Tibial artery (tissue), 4 donors: ENCODE measurements at places on chromosomes 4 and X.

- DNase-seq, result no peak
- H3K4me1 ChIP-seq, result peaks cover 8% of the 10 kb centered on the region
- no peaks in the 10 kb centered on the region for H3K36me3 ChIP-seq
- no peak overlapping the region for H3K27ac ChIP-seq
These were observed 4.5 kb downstream of the XK start for GRCh38 chrX:37690119-37690518.

GRCh38 chr4:66911880-66912279, 633.4 kb downstream of the CENPC start:
- H3K4me1 ChIP-seq, result no peaks in the 10 kb centered on the region
- no peak for DNase-seq

DNA sequence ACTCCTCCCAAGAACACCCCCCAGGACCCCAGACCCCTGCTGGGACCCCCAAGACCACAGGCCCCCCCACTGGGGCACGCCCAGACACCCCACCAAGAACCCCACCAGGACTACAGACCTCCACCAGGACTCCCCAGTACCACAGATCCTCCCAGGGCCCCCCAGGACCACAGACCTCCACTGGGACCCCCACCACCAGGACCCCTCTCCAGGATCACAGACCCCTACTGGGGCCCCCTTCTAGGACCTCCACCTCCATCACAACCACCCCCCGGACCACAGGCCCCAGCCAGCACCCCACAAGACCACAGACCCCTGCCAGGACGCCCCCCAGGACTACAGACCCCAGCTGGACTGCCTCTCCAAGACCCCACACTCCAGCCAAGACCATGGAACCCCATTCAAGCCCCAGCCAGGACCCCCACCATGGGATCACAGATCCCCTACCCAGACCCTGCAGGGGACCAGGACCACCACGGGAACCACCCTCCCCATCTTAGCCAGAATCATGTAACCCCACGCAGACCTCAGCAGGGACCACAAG, 855 bp upstream of the DHRSX start:
- H3K4me3 ChIP-seq, result no peak overlapping the region
- H3K36me3 ChIP-seq, result no peaks in the 10 kb centered on the region
- DNase-seq, result no peak
- no peaks in the 10 kb centered on the region for H3K27me3 ChIP-seq
- no peak overlapping the region for H3K27ac ChIP-seq

DNA sequence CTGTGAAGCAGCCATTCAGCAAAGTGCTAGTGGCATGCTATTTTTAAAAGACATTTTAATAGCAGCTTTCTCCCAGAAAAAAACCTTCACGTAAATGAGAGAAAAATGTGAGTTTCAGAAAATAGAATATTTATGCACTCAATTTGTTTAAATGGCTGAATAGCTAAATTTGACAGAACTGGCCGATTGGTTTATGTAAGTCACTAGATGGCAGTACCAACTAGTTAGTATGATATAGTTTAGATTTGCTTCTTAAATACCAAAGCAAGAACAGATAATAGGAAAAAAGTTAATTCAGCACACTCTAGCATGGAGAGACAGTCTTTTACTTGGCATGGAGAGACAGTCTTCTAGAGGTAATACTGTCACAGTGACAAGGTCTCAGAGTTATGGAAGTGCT, 250.1 kb downstream of the SNCA start:
- H3K27ac ChIP-seq, result no peak overlapping the region
- no peaks in the 10 kb centered on the region for H3K4me1 ChIP-seq
- no peak overlapping the region for H3K4me3 ChIP-seq
- DNase-seq, result no peak
- no peaks in the 10 kb centered on the region for H3K27me3 ChIP-seq
- H3K36me3 ChIP-seq, result no peaks in the 10 kb centered on the region

GRCh38 chr4:19285146-19285545, 966.6 kb upstream of the SLIT2 start:
- H3K4me1 ChIP-seq, result no peaks in the 10 kb centered on the region
- no peaks in the 10 kb centered on the region for H3K27me3 ChIP-seq
- no peak for DNase-seq
- no peaks in the 10 kb centered on the region for H3K36me3 ChIP-seq

GRCh38 chr4:139656614-139657486, 8.8 kb upstream of the MGST2 start:
- H3K4me3 ChIP-seq, result no peak overlapping the region
- DNase-seq, result no peak
- H3K27ac ChIP-seq, result no peak overlapping the region

- H3K27ac ChIP-seq, result peak overlapping the region; percentile 56
- peaks cover 8% of the 10 kb centered on the region for H3K36me3 ChIP-seq
- H3K27me3 ChIP-seq, result no peaks in the 10 kb centered on the region
- peak overlapping the region; percentile 37 for H3K4me3 ChIP-seq
- H3K4me1 ChIP-seq, result no peaks in the 10 kb centered on the region
These were observed 1.0 kb upstream of the TLR1 start for GRCh38 chr4:38805530-38806145.

DNA sequence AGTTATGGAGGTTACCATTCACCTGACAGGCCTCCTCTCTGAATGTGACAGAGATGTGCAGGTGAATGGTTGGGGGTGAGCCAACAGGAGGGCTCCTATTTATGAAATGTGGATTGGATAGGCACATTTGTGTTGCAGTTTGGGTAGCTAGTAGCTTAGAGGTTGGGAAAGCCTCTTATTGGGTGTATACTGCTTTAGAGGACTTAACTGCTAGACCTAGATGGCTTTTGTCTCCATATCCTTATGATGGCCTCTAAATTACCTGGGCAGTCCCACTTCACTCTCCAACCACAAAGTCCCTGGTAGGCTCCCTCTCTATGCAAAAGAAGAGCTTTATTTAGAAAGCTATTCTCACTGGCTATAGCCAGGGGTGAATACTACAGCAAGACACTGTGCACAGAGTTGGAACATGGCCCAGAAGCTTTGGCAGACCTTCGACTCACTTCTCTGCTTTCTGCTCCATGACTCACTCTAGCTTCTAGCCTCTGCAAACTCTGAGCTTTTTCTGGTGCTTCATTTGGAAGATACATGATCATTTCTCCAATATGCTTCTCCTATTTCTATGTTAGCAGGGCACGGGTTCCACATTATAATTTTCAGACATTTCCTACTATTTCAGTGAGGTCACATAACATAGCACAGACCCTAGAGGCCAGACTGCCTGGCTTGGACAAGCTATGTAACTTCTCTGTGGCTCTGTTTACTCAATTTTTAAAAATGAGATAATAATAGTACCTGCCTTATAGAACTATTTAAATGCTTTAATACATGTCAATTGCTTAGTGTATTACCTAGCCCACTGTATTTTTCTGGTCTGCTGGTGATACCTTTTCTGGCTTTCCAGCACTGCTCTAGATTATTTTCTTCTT, 6.0 kb upstream of the VGLL1 start:
- no peaks in the 10 kb centered on the region for H3K27me3 ChIP-seq
- H3K4me3 ChIP-seq, result no peak overlapping the region

- no peak overlapping the region for H3K27ac ChIP-seq
- DNase-seq, result no peak
- H3K36me3 ChIP-seq, result no peaks in the 10 kb centered on the region
- peaks cover 11% of the 10 kb centered on the region for H3K4me1 ChIP-seq
These were observed 58.4 kb upstream of the TET2 start for GRCh38 chr4:105088110-105088879.

DNA sequence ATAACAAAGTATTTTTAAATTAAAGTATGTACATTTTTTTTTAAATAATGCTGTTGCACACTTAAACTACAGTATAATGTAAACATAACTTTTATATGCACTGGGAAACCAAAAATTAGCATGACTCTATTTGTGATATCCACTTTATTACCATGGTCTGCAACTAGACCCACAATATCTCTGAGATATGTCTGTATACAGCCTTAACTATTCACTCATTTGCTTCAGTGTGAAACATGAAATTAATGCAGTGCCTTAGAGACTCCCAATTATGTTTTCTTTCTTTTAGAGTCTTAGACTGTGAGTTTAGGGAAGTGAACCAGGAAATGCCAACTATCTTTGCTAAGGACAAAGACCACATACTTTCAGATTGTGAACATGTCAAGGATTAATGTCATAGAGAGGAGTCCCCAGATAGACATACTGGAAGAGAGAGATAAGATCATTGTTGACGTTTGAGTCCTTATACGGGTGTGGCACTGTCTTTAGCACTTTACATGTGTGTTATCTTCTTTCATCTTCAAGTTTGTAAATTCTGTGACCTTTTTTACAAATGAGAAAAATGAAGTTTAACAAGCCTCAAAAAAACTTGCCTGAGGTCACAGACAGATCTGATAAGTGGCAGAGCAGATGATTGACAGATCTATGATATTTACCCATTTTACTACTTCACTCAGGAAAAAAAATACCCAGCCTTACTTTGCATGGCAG, 23.2 kb downstream of the CXorf58 start:
- no peaks in the 10 kb centered on the region for H3K36me3 ChIP-seq
- H3K27me3 ChIP-seq, result no peaks in the 10 kb centered on the region
- H3K4me3 ChIP-seq, result no peak overlapping the region
- no peak for DNase-seq

GRCh38 chr4:115128037-115128436, 14.6 kb upstream of the NDST4 start:
- DNase-seq, result no peak
- no peaks in the 10 kb centered on the region for H3K4me1 ChIP-seq
- no peak overlapping the region for H3K27ac ChIP-seq
- H3K27me3 ChIP-seq, result no peaks in the 10 kb centered on the region
- no peak overlapping the region for H3K4me3 ChIP-seq
- H3K36me3 ChIP-seq, result no peaks in the 10 kb centered on the region

- H3K27me3 ChIP-seq, result no peaks in the 10 kb centered on the region
- DNase-seq, result no peak
- no peak overlapping the region for H3K27ac ChIP-seq
- no peaks in the 10 kb centered on the region for H3K4me1 ChIP-seq
These were observed 46.8 kb downstream of the FIP1L1 start for GRCh38 chr4:53424280-53424679.

DNA sequence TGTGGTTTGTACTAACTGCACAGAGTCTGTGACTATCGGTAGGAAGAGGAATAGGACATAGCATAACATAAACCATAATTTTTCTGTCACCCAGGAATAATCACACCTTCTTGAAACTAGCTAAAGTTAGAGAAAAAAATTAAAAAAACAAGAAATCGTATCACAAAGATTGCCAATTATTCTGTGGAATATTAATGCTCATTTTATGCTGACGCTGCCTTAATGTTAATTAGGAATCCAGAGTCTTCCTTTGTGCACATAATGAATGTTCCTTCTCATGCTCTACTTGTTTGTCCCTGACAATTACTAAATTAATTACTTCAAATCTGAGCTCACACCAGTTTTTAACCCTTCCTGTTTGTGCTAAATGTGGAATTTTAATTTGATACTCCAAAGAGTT, 772.7 kb upstream of the EPHA5 start:
- H3K36me3 ChIP-seq, result no peaks in the 10 kb centered on the region
- no peak for DNase-seq
- H3K4me1 ChIP-seq, result no peaks in the 10 kb centered on the region
- no peak overlapping the region for H3K4me3 ChIP-seq
- H3K27ac ChIP-seq, result no peak overlapping the region

GRCh38 chr4:82495666-82496065, 65.3 kb downstream of the ENOPH1 start:
- H3K36me3 ChIP-seq, result no peaks in the 10 kb centered on the region
- H3K4me3 ChIP-seq, result no peak overlapping the region
- H3K4me1 ChIP-seq, result no peaks in the 10 kb centered on the region
- no peak overlapping the region for H3K27ac ChIP-seq

DNA sequence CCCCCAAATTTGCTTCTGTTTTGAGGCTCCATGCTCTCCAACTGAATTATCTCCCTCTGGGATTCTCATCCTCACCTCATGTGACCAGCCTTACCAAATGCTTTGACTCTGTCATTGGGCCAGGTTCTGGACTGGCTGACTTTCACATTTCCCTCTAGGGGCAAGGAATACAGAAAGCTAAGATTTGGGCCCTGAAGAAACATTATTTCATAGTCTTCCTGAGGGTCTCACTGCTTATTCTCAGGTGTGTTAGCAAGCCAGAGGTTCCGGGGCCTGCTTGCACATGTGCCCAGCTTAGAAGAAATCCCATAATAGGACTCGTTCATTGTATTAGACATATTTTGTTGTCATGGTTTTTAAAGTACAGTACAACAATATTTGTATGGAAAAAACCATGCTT, 62.6 kb upstream of the TEX13D start:
- H3K36me3 ChIP-seq, result no peaks in the 10 kb centered on the region
- H3K27me3 ChIP-seq, result no peaks in the 10 kb centered on the region
- no peak for DNase-seq
- no peak overlapping the region for H3K4me3 ChIP-seq

DNA sequence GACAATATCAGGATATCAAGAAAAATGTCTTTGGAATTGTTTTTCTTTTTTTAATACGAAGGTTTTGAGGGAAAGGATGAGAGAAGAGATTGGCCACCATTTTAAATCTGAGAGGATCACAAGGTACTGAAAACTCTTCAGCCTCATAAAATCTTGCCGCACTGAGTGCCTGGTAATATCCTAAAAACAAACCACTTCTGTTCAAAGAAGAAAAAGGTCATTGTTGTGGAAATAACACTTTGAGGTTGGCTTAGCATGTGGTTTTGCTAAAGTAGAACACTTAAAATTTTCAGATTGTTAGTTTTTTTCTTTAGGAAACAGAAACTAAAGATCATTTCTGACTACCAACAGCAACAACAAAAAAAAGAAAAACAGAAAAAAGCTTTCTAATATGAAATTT, 1.0 kb upstream of the CLDN22 start:
- no peaks in the 10 kb centered on the region for H3K27me3 ChIP-seq
- H3K4me1 ChIP-seq, result no peaks in the 10 kb centered on the region
- no peak for DNase-seq
- no peak overlapping the region for H3K27ac ChIP-seq
- H3K4me3 ChIP-seq, result no peak overlapping the region

- H3K4me1 ChIP-seq, result no peaks in the 10 kb centered on the region
- H3K27ac ChIP-seq, result no peak overlapping the region
- no peak for DNase-seq
- H3K4me3 ChIP-seq, result no peak overlapping the region
These were observed 47.5 kb downstream of the NKX6-1 start for GRCh38 chr4:84451546-84451945.

DNA sequence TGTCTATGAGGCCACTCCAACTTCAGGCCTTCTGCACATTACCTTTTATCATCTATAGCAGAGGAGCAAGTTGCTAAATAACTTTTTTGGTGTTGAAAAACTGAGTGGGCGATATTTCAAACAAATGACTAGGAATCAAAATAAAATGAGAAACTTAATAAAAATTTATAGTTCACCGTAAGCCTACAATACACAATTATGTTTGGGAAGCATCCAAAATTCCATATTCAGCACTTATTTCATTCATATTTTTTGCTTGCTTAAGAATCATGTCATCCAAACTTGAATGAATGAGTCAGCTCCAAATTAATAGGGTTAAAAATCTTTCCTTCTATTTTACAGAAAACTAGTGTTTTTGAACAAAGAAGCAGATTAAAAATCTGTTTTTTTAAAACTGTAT, 119.1 kb downstream of the SH3RF1 start:
- no peak overlapping the region for H3K4me3 ChIP-seq
- H3K27ac ChIP-seq, result no peak overlapping the region
- peaks cover 11% of the 10 kb centered on the region for H3K4me1 ChIP-seq
- H3K27me3 ChIP-seq, result no peaks in the 10 kb centered on the region
- no peak for DNase-seq

GRCh38 chrX:153700376-153700945, 12.7 kb downstream of the SLC6A8 start:
- no peaks in the 10 kb centered on the region for H3K27me3 ChIP-seq
- no peak overlapping the region for H3K4me3 ChIP-seq
- H3K27ac ChIP-seq, result peak overlapping the region; percentile 72
- peaks cover 10% of the 10 kb centered on the region for H3K4me1 ChIP-seq
- DNase-seq, result no peak
